ENCODE measurements at places on chromosomes 4 and X.

DNA sequence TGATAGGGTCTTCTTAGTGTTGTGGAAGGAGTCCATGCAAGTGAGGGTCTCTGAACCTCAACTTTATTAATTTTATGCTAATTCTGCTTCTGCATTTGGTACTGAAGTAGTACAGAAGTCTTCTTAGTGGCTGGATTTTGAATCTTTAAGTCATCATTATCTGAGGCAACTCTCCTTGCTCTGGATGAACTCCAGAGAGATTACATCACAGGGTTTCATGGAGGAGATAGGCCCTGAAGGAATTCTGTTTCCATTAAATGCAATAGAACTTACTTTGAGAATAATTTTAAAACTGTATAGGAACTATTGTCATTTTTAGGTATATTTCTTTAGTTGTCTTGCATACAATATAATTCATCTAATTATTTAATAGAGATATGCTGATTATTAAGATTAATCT is 451.2 kb downstream of the FAT4 start:
- no peak for DNase-seq

- no peak for DNase-seq
Observed at GRCh38 chrX:133413218-133413925, 1.9 kb downstream of the GPC4 start.

- DNase-seq = peak; percentile 10
Observed at GRCh38 chr4:71136071-71136470, 142.6 kb downstream of the DCK start.

DNA sequence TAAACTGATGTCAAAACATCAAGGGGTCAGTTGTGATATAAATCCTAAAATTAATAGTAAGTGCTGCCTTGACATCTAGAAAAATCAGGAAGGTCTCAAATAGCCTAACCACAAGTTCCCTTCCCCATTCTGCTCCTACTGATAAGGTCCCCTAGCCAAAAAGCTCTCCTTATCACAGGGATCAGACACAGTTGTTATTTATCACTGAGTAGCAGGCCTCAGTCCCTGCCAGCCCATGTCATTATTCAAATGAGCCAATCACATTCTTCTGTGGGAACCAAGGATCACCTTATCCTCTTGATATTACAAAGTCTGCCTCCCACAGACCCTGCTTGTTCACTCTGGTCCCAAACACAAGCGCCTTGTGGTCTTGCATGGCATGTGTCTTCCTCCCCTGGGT is 23.3 kb upstream of the TMEM255A start:
- no peak for DNase-seq

DNA sequence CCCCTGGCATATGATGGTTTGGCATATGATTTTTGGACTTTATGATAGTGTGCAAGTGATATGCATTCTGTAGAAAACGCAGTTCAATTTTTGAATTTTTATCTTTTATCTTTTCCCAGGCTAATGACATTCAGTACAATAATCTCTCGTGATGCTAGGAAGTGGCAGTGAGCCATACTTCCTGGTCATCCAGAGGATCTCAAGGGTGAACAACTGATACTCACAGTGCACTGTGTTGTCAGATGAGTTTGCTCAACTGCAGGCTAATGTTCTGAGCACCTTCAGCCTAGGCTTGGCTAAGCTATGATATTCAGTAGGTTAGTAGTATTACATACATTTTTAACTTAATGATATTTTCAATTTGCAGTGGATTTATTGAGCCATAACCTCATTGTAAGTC is 405.3 kb downstream of the PCDH7 start:
- no peak for DNase-seq

DNA sequence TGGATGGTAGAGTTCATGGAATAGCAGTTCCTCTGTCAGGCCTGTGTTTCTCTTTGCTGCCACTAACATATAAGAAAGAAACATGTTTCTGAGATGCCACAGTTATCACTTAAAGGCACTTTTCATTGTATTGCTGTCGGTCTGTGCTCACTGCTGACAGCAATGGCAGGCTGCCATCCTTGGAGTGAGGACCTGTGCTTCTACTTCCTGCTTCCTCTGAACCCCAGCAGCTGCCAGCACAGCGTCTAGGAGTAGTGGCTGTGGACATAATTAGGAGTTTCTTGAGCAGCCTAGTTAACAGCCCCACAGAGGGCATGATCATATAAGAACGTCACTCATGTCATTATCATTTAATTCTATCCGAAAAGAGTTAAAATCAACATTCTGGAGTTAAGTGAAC is 30.5 kb downstream of the F11 start:
- DNase-seq = no peak

DNA sequence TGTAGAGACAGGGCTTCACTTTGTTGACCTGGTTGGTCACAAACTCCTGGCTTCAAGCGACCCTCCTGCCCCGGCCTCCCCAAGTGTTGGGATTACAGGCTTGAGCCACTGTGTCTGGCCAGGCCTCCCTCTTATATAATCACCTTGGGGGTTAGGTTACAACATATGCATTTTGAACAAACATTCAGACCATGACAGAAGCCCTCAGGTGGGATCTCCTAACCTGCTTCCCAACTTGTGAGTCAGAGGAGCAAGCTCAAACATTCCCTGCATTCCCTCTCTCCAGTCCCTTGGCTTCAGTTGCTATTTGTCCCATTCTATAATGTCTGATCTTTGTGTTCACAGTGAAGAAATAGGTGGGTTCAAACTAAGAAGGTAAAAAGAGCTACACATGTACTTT is 76.5 kb upstream of the NRK start:
- no peak for DNase-seq

GRCh38 chr4:48698029-48698971 is 81.8 kb downstream of the FRYL start:
- no peak for DNase-seq

DNA sequence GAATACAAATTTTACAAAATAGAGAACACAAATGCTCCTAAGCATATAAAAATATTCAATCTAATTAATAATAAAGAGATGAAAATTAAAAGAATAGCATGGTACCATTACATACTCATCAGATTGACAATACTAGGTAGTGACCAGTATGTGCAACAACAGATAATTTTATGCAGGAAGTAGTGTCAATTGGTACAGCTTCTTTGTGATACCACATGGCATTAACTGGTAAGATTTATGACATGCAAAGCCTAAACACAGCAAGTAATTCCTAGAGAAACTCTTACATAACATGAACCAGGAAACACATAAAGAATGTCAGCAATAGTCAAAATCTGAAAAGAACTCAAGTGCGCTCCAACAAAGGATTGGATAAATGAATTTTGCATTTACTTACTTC is 26.3 kb downstream of the CXCL2 start:
- no peak for DNase-seq

- DNase-seq = no peak
Observed at GRCh38 chr4:110614173-110614963, 8.5 kb downstream of the PITX2 start.

DNA sequence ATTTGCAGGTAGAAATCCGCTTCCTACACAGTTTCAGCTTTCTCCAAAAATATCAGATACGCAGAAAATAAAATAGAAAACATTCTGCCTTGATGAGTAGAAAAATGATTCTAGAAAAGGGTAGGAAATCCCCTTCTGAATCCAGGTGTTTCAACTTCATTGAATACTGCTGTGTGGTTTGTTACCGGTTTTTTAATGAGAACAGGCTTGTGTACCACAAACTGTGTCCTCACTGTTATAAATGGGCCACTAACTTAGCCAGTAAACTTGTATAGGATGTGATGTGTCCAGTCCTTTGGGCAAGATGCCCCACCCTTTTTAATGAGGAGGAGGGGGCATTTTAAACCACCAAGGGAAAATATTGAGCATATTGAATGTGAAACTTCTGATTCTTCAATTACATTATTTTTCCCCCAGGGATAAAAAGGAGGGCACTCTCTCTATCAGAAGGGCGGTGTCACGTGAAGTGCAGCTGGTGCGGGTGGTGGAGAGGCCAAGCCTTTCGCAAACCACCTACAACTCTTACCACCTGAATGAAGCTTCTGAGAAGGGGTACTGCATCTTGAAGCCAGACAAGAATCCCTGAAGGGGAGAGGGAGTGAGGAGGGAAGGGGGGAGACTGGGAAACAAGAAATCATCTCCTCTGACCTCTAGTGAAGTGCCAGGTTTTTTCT is 4.5 kb downstream of the CXXC4 start:
- DNase-seq = no peak

GRCh38 chr4:6755088-6755753 is 27.3 kb upstream of the KIAA0232 start:
- DNase-seq = no peak

GRCh38 chr4:138977524-138977923 is 38.1 kb upstream of the NOCT start:
- DNase-seq = no peak

DNA sequence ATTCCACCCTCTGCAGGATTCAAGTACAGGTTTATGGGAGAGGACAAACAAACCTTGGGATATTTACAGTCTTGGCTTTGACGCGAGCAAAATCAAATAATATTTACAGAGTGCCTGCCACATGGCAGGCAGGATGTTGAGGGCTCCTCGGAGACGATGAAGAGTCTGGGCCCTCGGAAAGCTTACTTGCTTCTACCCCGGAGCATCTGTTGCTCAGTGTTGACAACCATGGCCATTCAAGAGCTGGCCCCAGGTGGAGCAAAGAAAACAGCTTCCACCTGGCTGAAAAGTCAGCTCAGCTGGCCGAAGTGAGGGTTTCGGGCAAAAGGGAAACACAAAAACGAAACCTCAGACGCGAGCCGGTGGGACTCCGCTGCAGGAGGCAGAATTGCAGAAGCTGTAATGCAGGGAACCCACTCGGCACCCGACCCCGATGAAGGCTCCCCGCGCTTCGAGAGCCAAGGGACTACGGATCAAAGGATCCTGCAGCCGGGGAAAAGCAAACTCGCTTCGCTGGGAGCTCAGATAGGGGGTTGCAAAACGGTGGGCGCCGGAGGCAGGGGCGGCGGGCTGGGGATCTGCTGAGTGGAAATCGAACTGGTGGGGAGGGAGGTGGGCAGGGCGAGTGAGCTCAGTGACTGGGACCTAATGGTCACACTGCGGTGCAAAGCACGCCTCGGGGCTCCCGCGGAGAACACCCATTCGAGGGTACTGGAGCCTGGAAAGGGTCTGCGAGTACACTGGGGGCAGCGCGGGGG is 805 bp downstream of the ATP8A1 start:
- peak; percentile 56 for DNase-seq

GRCh38 chr4:145545031-145545430 is 63.4 kb downstream of the SMAD1 start:
- no peak for DNase-seq

GRCh38 chr4:20370274-20370673 is 118.6 kb downstream of the SLIT2 start:
- peak; percentile 71 for DNase-seq

DNA sequence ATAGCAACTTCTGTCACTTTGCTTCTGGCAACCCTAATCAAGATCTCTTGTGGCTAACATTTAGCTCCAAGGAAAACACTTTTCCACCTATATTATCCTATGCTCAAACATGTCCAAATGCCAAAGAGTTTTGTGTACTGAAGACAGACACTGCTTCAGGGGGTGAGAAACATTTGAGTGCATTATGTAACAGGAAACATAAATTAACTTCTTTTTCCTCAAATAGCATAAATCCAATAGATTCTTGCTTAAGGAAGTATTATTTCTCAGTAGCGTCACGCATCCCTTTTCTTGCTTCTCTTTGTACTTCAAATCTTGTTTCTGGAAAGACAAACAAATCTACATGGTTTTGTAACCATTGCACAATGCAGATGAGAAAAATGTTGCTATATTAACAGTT is 839.1 kb downstream of the GLUD2 start:
- no peak for DNase-seq

DNA sequence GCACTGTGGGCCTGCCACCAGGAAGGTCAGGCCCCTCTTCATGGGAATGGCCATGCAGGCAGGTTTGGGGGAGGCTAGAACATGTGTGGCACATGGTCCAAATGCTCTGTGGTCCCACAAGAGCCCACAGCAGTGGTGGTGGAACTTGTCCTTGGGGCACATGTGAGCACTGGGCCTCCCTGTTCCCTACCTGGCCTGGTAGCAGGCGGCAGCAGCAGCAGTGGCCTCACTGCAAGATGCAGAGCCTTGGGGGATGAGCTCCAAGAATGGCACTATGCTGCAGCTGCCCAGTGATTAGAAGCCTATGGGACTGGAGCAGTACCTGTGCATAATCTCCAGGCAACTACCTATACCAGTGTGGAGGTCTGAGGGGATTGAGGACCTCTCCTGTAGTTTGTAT is 197.0 kb upstream of the DCAF8L1 start:
- DNase-seq = no peak

DNA sequence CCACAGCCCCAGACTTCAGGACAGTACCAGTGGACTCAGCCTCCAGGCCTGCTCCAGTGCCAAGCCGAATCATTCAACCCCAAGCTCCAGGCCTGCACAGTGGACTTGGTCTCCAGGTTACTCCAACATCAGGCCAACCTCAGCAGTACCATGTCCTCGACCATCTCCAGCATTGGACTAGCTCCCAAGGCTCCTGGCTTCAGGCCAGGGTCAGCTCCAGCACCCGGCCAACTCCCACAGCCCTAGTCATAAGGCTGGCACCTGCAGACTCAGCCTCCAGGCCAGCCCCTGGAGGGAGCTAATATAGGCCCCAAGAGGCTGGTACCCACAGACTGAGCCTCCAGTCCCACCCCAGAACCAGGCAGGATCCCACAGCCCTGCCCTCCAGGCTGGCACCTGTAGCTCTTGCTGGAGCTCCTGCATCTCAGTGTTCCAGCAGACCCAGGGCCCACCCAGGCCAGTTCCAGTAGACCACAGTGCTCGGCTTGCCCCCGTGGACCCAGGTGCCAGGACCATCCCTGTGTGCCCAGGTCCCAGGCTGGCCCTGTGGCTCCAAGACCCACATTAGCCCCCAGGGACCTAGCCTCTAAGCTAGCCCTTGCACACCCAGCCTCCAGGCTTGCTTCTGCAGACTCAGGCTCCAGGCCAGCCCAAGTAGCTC is 25.6 kb downstream of the ZMAT1 start:
- DNase-seq = no peak

DNA sequence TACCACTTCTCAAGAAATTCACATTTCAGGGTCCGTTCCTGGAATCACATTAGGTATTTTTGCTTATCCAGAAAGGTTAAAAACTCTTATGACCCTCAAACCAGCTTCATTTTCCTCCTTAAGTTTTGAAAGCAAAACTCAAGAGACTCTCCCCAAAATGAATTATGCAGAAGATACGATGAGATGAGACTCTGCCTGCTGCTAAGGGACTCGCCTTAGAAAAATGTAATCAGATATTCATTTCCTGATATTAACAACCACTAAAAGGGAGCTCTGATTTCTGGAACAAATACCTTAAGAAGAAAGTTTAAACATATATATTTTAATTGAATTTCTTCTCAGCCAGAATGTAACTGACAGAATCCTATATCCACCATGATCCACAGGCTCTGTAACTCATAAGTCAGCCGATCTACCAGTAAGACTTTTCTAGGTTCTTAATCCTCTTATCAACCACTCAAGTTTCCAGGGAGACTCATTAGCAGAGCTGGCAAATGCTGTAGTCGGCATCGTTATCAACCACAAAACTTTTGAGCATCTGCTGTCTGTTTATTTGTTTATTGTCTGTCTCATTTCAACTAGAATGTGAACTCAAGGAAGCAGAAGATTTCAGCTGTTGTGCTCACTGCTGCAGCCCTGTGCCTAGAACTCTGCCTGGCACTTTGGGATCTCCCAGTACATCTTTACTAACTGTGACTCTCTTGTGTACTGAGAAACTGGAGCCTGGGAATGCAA is 112.5 kb downstream of the LDB2 start:
- no peak for DNase-seq

Measured in left lung (tissue), 14 donors.